NCI-H460 (cell line): ENCODE measurements at places on chromosomes 2 and 18. TPM values are rescaled to one million over a fixed set of nuclear protein-coding genes. Genes with fewer than 3 reads are reported as not detected.
A peak's percentile ranks its signal among the peaks of the same experiment; 100 is the strongest.

The PARD6G gene
- 3.1 and 3.5 TPM in 2 replicates for total RNA-seq

DNA sequence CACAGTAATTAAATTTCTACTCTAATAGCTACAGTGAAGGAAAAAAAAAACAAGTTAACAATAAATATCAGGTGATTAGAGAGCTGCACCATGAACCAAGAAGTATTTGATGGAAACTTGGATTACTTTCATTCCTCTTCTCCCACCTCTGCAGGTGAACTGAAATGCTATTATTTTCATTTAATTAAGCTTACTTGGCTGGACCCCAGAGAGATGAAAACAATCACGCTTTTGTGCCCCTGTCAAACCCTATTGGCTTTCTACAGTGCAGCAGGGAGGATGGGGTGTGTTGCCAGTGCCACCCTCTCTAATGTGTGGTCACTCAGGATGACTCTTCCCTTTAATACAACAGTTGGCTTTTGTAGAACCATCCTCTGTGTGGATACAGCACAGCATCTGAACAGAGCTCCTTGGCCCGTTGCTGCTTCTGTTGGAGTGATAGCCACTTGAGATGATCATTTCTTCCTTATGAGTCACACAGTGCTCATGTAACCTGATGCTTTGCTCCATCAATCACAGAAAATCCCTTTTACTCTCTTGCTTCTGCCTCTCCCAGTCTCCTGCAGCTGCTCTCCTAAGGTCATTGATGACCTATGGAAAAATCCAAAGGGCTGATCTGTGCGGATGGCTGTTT, 5.5 kb upstream of the ARL4C start:
- DNase-seq = peak; percentile 11

The SP140 gene
- total RNA-seq = 0.17 and 0.89 TPM in 2 replicates

DNA sequence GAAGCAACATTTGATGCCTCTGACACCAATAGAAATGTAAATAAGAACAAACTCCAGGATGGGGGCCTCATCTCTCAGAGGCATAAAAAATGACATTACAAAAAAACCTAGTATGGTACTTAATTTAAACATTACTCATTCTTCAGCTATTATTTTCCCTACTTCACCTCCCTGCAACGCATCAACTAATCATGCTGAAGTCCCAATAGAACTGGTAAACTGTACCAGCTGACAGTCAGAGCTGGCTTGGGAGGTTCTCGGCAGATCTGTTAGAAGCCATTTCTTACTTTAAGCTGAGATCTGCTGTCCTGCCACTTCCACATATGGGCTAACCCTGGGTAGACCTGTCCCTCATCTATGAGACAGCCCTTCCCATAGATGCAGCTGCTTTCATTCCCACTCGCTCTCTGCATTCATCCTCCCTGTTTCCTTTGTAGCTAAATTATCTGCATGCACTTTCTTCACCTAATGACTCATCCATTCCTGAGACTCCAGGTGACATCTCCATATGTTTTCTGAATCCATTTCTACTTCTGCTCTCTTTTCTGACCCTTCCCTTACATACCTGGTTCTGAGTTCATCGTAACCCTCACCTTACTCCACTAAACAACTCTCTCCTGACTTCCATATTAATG, 108.1 kb downstream of the AOX1 start:
- DNase-seq = no peak
